ENCODE measurements at places on chromosomes 4 and X. TPM values are rescaled to one million over a fixed set of nuclear protein-coding genes. Genes with fewer than 3 reads are reported as not detected.

CNGA2 gene
- not detected for total RNA-seq

H2BW2 gene
- not detected for total RNA-seq

TLR1 gene
- total RNA-seq = 2.6 TPM

ODAPH gene
- 0.43 TPM for total RNA-seq

UGT2A3 gene
- total RNA-seq = not detected

TCP11X2 gene
- not detected for total RNA-seq

POU3F4 gene
- not detected for total RNA-seq
